ENCODE measurements at places on chromosomes 6 and 20.

DNA sequence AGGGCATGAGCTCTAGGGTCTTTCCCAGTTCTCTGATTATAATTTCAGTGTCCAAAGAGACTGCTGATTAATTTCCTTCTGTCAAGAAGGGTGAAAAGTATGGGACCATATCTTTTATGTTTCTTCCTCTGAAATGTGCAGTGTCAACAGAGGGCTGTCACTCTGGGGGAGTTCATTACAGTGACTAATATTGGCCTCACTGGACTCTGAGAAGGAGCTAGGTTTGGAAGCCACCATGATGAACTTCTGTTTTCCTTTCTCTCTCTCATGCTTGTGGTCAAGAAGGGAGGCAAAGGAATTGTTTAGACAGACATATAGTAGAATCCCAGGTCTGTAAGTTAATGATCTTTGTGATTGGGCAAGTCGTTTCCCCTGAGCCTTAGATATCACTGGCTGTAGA lies 41.8 kb upstream of the BMP6 start:
- no peak for DNase-seq

GRCh38 chr20:19991854-19992253 lies 25.3 kb upstream of the NAA20 start:
- DNase-seq, result no peak

- no peak for DNase-seq
Measured at GRCh38 chr6:68635706-68636513, 828 bp downstream of the ADGRB3 start.

- no peak for DNase-seq
Measured at GRCh38 chr6:7535498-7535897, 6.0 kb upstream of the DSP start.

GRCh38 chr20:19232997-19233794 lies 20.8 kb downstream of the SLC24A3 start:
- no peak for DNase-seq

DNA sequence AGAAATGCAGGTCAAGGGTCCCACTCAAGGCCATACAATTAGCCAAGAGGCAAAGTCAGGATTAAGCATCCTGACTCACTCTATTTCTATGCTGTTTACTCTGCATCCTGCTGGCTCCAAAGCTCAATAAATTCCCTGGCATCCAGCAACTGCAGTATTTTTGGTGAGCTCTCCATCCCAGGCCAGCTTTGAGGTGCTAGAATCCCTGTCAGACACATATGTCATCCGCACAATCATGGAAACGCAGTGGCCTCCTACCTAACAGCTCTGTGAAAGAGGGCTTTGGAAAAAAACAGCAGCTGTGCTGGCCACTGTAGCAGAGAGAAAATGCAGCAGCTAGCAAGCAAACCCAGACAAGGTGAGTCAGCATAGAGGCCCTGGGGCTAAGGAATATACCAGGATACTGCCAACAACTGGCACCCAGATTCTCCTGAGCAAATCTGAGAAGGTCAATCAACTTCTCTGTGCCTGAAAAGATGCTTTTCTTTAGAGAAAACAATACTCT lies 58.4 kb downstream of the ANKEF1 start:
- peak; percentile 23 for DNase-seq

DNA sequence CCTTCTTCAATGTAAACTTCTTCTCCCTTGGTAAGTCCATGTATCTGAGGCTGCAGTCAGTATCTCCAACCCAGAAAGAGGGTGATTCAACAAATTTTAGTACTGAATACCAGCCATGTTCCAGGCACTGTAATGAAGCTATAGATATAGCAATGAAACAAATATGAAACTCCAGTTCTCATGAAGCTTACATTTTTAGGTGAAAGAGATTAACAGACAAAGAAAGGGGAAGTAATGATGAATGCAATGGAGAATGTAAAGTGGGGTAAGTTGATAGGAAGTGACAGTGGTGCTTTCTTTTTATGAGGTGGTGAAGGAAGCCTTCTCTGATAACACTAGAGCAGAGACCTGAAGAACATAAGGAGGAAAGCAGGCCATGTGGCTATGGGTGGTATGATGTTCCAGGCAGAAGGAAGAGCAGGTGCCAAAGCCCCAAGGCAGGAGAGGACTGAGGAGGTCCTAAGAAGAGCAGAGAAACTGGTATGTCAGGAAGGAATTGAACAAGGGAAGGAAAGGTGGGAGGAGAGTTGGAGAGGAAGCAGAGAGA lies 143.6 kb downstream of the TFAP2B start:
- DNase-seq, result no peak

- DNase-seq, result no peak
Measured at GRCh38 chr20:59903621-59904020, 29.8 kb downstream of the SYCP2 start.

DNA sequence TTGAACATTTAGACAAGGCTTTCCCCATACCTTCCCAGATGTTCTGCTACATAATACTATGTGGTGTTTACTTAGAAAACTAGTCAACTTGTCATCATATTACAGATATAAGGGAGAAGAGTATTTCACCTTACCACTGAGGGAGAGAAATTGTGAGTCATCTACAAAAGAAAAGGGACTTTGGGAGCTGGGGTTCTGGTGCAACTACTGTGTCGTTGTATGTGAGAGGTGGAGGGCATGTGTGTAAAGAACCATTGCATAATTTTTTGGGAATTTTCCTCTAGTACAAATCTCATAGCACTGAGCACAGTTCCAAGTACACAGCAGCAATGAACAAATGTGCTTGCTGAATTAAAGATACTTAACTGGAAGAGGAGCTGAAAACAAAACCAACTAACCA lies 665.6 kb downstream of the DHX35 start:
- DNase-seq, result no peak

DNA sequence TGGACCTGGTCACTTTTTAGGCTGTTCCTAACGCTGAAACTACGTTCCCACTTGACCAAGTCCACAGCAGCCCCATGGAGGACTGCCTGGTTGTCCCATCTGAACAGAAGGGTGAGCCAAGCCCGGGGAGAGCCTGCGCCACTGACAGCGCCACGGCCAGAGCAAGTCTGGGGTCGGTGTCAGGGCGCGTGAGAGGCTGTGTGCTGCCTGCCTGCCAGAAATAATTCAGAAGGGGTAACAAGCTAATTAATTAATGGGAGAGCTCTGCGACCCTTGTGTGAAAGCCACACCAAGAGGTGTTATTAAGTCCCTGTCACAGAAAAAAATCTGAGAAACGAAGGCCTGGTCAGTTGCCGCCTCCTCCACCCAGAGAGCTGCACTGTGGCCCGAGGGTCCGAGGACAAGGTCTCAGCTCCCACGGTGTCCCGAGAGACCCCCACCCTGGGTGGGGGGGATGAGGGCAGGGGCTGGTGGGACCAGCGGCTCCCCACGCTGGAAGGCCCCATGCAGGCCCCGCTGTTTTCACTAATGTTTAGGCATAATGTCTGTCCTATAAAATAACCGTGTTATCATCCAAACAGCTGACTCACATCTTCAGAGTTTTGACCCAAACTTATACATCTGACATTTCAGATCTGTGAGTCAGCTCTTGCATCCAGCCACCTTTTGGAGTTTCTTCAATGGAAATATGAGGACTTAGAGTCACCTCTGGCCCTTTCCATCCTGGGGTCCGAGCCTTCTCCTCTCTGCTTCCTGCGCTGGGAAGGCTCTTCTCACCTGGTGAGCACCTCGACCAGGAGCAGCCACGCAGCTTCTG lies 58.5 kb downstream of the DLL1 start:
- no peak for DNase-seq

DNA sequence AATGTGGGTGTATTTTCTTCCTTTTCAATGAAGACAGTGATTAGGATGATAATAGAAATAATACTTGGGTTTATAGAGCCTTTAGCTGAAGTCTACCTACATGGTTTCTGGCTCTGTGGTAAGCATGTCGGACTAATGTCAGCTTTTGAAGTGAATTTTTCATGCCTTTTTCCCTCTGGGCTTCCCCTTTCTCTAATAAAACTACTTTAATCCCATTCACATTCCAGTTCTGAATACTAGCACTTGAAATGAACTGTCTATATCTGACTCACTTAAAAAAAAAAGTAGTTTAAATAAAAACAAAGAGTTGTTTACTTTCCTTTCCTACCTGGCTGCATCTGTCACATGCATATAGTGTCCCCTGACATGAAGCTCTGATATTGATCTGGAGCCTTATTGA lies 545.9 kb upstream of the FLRT3 start:
- no peak for DNase-seq

DNA sequence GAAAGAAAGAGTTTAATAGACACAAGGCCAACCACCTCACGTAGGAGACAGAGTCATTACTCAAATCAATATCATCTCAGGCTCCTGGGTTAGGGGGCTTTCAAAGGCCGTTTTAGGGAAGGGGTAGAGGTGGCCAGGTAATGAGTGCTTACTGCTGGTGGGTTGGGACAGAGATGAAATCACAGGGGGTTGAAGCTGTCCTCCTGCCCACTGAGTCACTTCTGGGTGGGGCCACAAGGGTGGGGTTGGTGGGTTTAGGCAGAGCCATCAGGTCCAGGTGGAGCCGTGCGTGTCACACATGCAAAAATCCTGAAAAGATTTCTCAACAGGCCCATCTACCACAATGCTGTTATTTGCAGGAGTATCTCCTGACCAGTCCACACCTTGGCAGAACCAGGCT lies 167.0 kb upstream of the EXOC2 start:
- no peak for DNase-seq

DNA sequence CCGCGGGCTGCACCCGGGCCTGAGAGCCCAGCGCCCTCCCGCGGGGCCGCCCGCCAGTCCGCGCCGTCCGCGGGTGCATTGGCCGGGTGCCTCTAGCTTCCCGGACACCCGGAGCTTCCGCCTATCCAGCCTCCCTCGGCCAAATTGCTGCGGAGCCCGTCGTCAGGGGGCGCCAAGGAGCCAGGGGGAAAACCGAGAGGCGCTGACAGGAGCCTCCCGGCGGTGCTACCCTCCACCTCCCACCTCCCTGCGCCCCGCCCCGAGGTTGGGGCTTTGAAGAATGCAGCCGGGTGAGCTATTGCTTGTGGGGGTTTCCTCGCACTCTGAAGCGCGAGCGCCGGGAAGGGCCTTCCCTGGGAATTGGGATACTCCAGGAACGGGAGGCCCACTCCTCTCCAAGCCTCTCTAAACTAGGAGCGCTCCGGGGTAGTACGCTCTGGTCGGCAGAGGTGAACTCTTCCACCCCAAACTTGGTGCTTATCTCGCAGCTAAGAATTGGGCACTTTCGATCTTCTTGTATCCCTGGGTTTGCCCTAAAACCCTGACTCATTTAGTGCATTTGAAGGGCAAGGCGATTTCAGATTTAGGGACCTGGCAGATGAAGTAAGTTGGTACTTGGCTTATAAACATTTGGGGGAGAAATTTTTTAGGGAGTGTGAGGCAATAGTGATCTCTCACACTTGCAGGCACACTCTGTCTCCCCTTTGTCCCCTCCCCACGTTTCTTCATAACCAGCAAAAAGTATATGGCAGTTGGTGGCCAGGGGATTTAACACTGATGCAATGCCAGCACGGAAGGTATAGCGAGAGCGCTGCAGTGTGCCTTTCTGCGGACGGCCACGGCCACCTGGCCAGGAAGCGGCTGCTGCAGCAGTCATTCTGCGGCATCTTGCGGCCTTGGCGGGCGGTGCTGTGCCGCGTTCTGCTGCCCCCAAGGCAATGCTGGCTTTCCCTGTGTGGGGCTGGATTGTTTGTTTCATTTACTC lies 556 bp downstream of the BEND6 start:
- DNase-seq, result peak; percentile 63

DNA sequence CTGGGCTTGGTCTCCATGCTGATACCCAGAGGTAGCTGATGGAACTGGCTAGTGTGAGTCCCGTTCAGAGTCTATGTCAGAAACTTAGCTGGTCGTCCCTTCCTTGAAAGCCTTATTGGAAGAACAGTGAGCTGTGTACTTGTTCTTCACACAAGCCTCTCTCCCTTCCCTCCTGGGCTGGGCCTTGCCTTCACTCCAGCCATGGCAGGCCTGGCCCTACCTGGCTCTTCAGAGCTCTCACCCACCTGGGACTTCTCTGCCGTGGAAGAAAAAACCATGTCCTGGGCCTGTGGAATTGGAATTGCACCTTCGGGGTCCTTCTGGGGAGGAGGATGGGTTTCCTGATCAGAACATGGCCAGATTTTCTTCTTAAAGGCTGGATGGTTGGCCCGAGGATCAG lies 20.3 kb upstream of the ZNF831 start:
- no peak for DNase-seq

GRCh38 chr6:132130626-132131298 lies 179.6 kb upstream of the CCN2 start:
- no peak for DNase-seq

GRCh38 chr6:69935079-69935478 lies 68.7 kb downstream of the COL19A1 start:
- no peak for DNase-seq

DNA sequence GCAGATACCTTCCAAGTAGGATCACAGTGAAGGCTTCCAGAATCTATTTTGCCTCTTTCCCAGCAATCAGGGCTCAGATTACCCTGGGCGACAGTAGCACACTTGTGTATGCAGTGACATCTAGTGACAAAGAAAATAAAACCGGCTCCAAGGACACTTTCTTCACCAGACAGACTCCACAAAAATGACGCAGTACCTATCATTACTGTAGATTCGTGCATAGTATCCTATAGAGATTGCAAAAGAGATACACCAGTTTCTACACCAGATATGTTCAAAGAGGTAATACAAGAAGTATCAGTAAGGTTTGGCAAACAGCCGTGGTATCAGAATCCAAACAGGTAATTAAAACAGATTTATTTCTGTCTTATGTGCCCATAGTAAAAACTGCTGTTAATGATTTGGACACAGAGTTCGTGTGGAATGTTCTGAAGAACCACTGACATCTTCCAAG lies 600.4 kb upstream of the JAG1 start:
- DNase-seq, result peak; percentile 75

DNA sequence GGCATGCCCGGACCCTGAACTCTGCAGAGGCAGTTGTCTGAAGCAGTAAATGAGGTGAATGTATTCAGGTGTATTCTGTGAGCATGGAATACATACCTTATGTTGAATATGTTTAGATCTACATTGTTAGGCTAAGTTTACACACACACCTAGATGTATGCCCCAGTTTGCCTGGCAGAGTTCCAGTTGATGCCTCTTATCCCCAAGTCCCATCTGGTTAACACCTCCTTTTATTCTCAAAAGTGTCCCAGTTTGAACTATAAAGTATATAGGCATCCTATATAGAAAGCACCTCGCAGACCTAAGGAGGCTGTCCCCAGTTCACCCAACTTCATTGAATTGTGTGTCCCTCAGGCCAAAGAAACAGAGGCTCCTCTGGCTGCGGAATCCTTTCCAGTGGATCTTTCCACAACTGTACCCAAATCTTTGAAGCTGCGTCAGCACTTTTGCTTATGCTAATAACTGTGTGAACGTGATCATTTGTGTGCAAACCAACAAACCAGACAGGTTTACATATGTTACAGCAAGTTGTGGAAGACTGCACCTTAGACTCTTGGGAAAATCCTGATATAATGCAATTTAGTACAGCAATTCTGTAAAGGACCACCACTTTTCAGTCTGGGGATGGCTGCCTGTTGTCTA lies 4.8 kb upstream of the DHX35 start:
- no peak for DNase-seq

Data from SHP77 treated with DMSO at 0.1 percent for 48 hours (cell line).